ENCODE measurements at places on chromosomes 3 and 15.

DNA sequence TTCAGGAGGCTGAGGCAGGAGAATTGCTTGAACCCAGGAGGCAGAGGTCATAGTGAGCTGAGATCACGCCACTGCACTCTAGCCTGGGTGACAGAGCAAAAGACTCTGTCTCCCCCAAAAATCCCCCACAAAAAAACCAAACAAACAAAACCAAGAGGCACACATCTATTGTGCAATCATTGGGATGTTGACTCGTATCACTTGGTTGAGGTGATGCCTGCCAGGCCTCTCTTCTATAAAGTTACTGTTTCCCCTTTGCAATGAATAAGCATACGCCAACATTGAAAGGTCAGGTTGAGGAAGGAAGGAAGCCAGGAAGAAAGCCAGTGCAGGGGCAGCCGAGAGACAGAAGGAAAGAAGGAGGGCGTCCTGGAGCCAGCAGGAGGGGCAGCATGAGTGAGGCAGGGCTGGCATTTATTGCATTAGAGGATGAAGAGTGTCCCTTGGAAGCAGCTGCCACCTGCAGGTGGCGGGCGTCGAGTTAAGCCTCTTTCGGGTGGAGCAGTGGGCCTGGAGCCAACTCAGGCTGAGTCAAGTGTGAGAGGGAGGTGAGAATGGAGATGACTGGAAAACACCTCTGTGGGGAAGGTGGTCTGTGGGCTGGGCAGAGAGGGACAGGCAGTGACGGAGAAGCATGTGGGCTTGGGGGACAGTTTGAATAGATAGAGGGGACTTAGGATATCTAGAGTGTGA, 8.3 kb upstream of the CSPG4 start:
- DNase-seq: no peak

DNA sequence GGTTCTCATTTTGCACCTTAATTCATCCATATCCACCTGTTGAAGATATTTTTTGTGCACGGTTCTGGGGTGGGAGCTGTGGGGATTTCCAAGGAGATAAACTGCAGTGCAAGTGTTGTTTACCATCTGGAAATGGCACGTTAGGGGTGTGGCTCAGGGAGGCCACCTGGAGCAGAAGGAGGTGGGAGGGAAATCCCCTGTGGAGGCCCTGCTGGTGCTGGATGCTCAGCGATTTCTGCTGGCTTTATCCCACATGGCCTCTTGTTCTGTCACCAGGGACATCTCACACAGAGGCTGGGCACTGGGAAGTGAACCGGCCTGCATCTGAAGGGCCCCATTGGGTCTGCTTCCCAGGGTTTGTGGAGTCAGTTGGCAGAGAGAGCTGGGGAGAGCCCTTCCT, 24.3 kb downstream of the TRPM1 start:
- no peak for DNase-seq

DNA sequence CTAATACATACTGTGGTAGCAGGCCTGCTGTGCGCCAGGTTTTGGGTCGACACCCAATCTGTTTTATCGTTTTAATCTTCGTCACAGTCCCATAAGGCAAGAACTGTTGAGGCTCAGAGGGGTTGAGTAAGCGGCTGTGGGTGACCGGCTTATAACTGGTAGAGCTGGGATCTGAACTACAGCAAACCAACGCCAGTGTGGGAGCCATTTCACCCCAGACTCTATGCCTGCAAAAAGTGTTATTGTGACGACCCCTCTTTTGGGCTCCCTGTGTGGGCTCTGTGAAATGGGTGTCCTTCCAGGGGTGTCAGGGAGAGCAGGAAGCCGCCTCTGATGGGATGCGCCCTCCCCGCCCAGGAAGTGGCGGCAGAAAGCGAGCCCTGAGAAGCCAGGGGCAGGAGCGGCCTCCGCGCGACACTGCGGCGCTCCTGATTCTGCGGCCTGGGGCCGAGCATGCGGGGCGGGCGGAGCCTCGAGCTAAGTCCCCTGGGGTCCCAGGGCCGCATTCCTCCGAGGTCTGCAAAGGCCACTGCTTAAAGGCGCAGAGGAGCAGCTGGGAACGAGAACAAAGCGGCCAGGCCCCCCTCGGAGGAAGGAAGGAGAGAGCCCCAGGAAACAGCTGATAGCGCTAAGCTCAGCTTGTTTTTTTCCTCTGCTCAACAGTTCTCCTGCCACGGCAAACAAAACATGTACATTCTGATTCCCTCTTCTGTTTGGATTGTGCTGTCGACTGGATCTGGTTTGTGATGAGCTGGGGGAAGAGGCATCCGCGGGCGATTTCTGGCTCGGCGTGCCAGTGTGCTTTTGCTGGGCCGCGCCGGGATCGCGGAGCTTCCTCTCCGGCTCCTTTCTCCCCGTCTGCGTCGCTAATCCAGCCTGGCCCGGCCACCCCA, 33.9 kb downstream of the GRK7 start:
- DNase-seq: peak; percentile 56

DNA sequence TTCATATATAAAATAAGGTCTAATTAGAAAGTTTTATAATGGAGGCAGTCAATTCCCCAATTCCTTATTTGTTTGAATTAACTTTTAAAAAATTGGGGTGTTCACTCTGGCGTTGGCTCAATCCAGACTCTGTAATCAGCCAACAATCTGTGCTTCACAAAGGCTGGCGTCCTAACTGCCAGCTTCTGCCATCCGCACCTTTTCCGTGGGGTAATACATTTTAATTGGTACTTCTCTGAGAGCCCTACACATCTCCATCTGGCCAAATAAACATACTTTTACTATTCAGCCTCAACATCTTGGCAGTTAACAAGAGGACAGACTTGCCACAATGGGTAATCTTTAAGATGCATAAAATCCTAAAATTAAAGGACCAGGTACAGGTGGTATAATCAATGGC, 125.2 kb upstream of the CCNL1 start:
- no peak for DNase-seq

DNA sequence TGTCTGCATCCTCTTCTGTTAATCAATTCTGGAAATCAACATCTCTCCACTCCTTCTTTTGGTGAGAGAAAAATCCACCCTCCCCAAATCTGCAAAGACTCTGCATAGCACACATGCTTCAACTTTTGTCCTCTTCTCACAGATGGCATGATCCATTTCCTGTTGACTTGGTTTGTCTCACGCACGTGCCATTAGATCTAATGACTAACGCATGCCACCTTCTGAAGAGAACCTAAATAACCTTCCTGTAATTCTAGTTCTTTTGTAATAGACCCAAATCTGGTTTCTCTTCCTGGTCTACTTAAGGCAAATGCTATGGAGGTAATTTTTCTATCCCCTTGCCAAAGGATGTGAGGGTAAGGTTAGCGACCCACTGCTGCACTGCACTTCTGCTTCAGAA, 51.0 kb upstream of the ATOSA start:
- DNase-seq: no peak

- DNase-seq: peak; percentile 31
Measured at GRCh38 chr3:126439346-126439967, 36.2 kb downstream of the ZXDC start.

DNA sequence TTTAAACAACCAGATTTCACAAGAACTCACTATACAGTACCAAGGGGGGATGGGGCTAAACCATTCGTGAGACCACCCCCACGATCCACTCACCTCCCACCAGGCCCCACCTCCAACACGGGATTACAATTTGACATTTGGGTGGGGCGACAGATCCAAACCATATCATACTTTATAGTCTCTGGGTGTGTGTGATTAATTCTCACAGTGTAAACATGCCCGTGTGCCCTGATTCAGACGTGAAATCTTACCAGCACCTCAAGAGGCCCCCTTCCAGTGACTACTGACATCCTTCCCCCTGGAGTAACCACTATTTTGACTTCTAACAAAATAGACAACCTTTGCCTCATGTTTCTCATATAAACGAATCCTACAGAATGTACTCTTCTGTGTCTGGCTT, 5.0 kb upstream of the PDIA5 start:
- DNase-seq: no peak

DNA sequence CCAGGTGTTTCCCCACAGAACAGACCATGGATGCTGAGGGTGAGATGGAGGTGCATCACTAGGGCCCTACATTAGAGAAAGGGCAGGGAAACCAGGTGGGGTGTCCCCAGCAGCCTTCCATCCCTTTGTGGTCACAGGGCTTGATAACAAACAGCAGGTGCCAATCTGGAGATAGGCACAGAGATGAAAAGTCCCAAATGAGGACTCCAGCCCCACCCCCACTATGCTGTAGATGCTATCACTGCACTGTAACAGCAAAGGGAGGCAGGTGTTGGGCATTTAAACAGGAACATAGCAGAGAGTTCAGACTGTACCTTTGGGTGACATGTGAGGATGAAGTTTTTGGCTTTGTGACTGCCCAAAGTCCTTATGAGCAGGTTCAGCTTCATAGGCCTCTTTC, 21.4 kb downstream of the IL20RB start:
- no peak for DNase-seq

GRCh38 chr15:34334672-34335071, 2.9 kb downstream of the SLC12A6 start:
- no peak for DNase-seq

DNA sequence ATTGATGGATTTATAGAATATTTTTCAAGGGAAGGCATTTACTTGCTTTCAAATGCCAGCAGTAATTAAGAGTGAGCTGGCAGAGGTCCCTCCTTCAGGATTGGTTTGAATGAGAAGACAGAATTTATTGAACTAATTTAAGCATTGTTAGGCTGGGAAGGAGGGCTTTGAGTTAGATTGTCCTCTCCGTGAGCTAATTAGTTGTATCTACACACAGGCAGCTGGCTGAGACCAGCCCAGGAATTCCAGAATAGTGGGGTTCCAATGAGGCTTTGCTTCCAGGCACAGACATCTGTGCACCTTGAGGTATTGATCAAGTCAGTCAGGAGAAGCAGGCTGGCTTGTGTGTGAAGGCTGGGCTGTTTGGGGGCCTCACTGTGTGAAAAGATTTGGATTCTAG, 124.0 kb upstream of the WNT5A start:
- DNase-seq: no peak

DNA sequence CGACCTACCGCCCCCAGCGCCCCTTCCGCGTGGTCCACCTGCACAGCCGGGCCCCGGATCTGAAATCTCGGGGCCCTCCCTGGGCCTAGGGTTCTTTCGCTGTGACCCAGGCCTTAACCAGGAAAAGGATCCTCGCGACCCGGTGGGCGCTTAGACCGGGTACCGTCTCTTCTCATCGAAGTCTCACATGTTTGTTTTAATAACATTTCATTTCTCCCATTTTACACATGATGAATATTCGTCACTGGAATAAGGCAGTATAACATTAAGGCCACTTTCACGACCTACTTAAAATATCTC, 277 bp upstream of the DALRD3 start:
- DNase-seq: no peak

DNA sequence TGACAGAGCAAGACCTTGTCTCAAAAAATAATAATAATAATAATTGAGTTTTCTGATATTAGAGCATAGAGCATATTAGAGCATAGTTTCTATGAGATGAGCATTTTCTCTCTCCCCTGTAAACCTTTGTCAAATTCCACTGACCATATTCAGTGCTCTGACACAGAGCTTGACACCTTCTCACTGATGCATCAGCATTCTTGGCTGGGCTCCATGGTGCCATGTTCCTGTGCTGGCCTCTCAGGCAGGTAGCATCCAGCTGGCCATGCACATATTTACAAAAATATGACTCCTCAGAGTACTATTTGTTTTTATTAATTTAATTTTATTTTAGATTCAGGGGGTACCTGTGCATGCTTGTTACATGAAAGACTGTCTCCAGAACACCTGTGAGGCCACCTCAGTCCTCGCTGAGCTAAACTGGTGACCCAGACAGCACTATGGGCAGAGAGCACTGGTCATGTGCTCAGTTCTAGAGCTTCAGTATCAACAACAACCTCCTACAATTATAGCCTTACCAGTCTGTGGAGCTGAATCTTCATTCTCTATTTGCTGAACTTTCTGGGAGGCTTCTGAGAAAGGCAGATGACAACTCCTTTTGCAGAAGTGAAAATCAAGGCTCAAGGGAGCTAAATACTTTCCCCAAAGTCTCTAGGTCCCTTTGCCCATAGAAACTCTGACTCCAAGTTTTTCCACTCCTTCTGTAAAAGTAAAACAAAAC, 21.6 kb upstream of the SLC28A2 start:
- DNase-seq: no peak

DNA sequence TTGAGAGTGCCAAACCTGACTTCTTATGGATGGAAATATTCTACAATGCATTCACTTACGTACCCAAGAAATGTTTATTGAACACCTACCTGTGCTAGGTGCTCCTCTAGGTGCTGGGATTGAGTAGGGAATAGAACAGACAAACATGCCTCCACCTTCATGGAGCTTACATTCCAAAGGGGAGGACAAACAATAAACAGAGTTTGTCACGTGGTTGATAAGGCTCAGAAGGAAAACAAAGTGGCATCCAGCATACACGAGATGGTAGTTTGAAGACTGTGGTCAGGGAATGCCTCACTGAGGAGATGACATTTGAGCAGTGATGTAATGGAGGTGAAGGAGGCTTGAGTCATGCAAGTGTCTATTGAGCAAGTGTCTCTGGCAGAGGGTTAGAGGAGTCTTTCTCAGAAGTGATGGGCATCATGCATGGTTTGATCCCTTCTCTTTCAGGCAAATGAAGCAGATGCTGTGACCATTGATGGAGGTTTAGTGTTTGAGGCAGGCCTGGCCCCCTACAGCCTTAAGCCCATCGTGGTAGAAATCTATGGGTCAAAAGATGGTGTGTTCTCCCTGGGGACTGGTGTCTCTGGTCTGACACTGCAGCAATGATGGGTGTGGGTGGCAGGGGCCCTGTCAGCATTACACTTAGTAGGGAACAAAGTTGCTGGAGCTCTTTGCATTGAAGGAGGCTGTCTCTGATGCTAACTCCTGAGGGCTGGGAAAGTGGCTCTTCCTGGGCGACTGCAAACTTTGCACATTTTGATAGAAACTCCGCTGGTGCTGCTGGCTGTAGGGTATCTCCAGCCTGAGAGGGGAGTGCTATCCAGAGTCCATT, 29.7 kb upstream of the TOPBP1 start:
- DNase-seq: no peak

- DNase-seq: no peak
Measured at GRCh38 chr15:72706266-72706665, 20.3 kb downstream of the BBS4 start.

- DNase-seq: no peak
Measured at GRCh38 chr3:120280026-120280425, 5.0 kb downstream of the GPR156 start.

DNA sequence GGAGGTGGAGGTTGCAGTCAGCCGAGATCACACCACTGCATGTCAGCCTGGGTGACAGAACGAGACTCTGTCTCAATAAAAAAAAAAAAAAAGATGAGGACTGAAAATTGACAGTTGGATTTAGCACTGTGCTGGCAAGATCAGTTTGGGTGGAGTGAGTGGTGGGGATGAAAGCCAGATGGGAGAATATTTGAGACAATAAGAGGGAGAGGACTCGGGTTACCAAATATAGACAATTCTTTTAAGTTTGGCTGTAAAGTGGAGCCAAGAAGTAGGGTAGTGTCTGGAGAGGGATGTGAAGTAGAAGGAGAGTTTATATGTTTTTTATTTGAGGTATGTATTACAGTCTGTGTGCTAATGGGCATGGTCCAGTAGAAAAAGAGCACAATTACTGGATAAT, 20.4 kb downstream of the TMOD3 start:
- DNase-seq: no peak

GRCh38 chr3:131228522-131228921, 153.1 kb upstream of the NUDT16 start:
- no peak for DNase-seq

- DNase-seq: no peak
Measured at GRCh38 chr3:7607676-7608075, 746.8 kb downstream of the GRM7 start.

GRCh38 chr3:107493134-107493533, 29.6 kb upstream of the BBX start:
- DNase-seq: no peak

All from liver (tissue), 10 donors.